ENCODE measurements at places on chromosomes 11 and 22. TPM values are rescaled to one million over a fixed set of nuclear protein-coding genes. Genes with fewer than 3 reads are reported as not detected.

DNA sequence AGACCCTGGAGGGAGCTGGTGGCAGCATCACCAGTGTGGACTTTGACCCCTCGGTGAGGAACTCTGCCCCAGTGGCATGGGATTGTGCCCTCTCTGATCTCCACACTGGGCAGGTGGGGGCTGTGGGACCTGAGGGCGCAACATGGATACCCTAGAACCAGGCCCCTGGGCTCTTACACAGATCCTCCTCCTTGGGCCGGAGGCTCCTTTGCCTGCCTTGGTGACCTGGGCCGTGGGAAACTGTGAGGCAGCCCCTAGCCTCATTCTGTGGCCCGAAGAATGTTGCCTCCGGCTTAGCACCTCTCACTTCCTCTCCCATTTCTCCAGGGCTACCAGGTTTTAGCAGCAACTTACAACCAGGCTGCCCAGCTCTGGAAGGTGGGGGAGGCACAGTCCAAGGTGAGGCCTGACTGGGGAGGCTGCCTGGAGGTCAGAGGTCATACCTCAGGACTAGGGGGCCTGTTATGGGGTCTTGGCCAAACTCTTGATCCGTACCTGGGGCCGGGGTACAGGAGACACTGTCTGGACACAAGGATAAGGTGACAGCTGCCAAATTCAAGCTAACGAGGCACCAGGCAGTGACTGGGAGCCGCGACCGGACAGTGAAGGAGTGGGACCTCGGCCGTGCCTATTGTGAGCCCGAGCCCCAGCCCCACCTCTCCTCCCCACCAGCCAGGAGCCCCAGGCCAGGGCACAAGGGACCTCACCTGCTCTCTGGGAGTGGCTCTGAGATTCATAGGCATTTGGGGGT lies 12.2 kb downstream of the ATG16L2 start:
- no peaks in the 10 kb centered on the region for H3K36me3 ChIP-seq
- no peak overlapping the region for H3K27ac ChIP-seq
- no peak for DNase-seq
- H3K4me3 ChIP-seq, result no peak overlapping the region
- peaks cover 4% of the 10 kb centered on the region for H3K4me1 ChIP-seq

GRCh38 chr22:31344578-31345330 lies 1.4 kb downstream of the PATZ1 start:
- H3K27ac ChIP-seq, result peak overlapping the region; percentile 90
- H3K4me1 ChIP-seq, result peaks cover 32% of the 10 kb centered on the region
- H3K36me3 ChIP-seq, result peaks cover 23% of the 10 kb centered on the region
- H3K27me3 ChIP-seq, result no peaks in the 10 kb centered on the region
- DNase-seq, result peak; percentile 19

Gene MUC6
- total RNA-seq, result not detected

DNA sequence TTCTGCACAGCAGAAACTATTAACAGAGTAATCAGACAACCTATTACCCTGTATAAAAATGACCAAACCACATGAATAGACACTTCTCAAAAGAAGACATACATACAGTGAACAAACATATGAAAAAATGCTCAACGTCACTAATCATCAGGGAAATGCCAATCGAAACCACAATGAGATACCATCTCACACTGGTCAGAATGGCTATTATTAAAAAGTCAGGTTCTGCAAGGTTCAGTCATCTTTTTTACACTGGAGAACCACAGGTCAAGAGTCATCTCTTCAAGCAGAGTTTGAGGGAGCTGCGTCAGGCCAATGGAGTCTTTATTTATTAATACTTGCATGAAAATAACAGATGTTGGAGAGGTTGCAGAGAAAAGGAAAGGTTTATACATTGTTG lies 40.4 kb downstream of the RCN1 start:
- no peaks in the 10 kb centered on the region for H3K4me1 ChIP-seq

DNA sequence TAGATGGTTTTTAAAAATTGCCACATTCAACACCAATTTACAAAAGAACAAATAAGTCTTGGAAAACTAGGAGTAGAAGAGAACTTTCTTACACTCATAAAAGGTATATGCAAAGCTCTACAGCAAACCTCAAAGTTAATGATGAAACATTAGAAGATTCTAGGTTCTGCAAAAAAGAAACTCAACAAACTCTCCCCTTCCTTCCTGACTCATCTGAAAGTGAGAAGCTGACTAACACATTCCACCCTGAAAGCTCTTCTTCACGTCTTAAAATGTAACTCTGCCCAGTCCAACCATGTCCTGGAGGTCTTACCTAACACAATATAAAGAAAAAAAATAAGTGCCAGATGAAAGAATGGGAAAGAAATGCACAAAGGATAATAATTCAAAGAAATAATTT lies 218.9 kb upstream of the ISX start:
- H3K4me3 ChIP-seq, result no peak overlapping the region
- H3K27ac ChIP-seq, result no peak overlapping the region
- no peaks in the 10 kb centered on the region for H3K4me1 ChIP-seq

DNA sequence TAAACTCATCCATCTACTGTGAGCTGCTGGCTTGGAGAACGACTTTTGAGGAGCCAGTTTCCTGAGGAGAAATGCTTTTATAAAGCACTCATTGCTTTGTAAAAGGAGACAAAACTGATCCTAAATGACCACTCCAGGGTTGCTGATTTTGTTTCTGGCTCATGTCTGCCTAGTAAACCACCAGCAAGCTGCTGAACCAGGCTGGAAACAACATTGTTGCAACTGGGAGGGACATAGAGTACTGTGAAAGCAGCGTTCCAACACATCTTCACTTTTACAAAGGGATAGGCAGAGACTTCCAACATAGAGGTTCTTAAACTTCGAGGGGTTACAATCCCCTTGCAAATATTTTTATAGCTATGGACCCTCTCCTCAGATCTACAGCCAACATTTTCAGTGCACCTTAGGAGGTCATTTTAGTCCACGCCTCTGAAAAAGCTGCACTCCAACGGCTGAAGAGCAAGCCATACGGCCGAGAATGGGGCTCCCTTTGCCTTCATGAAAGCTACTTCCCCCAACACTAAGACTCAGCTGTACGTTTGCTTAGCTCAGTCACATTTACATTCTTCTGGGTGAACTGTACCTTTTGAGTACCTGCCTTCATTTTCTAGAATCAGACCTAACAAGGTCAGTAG lies 54.7 kb downstream of the PANX1 start:
- no peak overlapping the region for H3K27ac ChIP-seq
- DNase-seq, result no peak
- H3K4me1 ChIP-seq, result peaks cover 16% of the 10 kb centered on the region
- H3K4me3 ChIP-seq, result no peak overlapping the region
- H3K36me3 ChIP-seq, result peaks cover 15% of the 10 kb centered on the region
- no peaks in the 10 kb centered on the region for H3K27me3 ChIP-seq

Data from A673 (cell line).